ENCODE measurements at places on chromosomes 6 and 20. TPM values are rescaled to one million over a fixed set of nuclear protein-coding genes. Genes with fewer than 3 reads are reported as not detected.

Gene RIPPLY2
- not detected for total RNA-seq

Gene SLC4A11
- total RNA-seq = 4.9 TPM

GRCh38 chr6:7745942-7746341, 20.0 kb downstream of the BMP6 start:
- no peak for DNase-seq

GRCh38 chr6:21922086-21922485, 328.5 kb downstream of the SOX4 start:
- peak; percentile 80 for DNase-seq

Gene AGPAT1
- total RNA-seq = 62.3 TPM

Gene BIRC7
- 19.2 TPM for total RNA-seq

GRCh38 chr6:125018136-125018535, 55.9 kb downstream of the RNF217 start:
- no peak for DNase-seq

- DNase-seq = no peak
These were observed 158.3 kb downstream of the OPRM1 start for GRCh38 chr6:154197196-154197860.
